ENCODE measurements at places on chromosomes 4 and X. TPM values are rescaled to one million over a fixed set of nuclear protein-coding genes. Genes with fewer than 3 reads are reported as not detected.

F8A3 gene
- total RNA-seq, result 15.7 TPM

ODAPH gene
- not detected for total RNA-seq

MAGEB17 gene
- not detected for total RNA-seq

KIAA1210 gene
- total RNA-seq, result not detected

- no peak for DNase-seq
Observed at GRCh38 chrX:65017451-65017850, 41.2 kb upstream of the ZC4H2 start.

DNA sequence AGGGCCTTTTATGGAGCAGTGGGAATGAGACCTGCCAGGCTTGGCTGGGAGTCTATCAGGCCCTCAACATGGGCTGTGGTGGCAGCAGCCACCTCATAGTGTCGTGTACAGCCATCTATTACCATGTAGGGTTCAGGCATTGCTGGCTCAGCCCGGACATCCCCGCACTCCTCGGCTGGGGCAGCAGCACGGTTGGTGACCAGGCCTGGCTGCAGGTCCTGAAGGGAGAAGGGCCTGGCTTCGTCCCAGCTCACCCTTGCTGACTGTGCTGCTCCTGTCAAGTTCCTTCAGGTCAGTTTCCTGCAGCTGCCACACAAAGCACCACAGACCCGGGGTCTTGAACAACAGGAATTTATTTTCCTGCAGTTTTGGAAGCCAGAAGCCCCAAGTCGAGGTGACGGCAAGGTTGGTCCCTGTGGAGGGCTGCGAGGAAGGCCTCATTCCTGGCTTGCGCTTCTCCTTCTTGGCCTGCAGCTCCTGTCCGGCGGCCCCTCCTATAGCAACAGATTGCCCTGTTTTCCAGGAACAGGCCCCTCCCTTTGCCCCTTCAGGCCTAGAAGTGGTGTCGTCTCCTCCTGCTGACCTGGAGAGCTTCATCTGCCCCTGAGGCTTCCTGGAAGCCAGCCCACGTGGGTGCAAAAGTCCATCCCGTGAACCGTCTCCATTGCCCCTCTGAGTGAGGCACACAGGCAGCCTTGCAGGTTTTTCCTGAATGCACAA lies 25.2 kb upstream of the SORCS2 start:
- no peak for DNase-seq

WDR44 gene
- 15.8 TPM for total RNA-seq

DNA sequence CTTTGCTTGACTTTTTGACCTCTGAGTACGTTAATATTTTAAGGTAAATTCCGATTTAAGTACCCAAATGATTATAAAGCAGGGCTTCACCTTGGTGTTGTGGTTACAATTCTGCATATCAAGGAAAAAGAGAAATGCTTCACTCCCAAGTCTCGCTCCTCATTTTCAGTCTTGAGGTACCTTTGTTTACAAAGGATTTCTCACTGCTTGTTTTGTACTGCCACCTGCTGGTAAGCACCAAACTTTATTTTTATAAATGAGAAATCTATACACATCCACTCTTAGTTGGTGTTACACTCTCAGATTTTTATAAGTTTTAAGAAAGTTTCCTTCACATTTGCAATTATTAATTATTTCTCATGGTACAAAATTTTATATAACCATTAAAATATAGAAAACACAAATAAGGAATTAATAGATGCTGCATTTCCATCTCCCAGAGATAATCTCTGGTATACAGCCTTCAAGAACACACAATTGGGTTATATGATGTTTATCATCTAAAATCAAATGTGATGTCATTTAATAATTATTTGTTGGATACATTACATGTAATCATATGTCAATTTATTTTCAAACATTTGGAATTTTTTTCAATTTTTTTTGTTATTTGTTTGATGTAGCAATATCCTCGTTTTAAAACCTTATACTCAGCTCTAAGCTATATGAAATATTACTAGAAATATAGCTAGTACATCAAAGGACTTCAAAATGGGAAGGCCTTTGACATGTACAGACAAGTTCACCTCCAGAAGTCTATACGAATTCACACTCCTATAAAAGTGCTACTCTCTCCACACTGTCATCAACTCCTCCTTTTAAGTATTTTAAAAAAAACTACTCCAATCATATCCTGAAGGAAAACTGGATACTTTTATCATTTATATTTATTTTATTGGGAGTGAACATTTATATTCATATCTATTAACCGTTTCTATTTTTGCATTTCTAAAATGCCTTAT lies 179.9 kb downstream of the KCNIP4 start:
- DNase-seq, result peak; percentile 38

- DNase-seq, result no peak
Observed at GRCh38 chr4:174595141-174595929, 73.0 kb upstream of the HPGD start.

DSPP gene
- total RNA-seq, result not detected

CPEB2 gene
- 7.3 TPM for total RNA-seq

ABCG2 gene
- total RNA-seq, result 0.44 TPM

GRCh38 chr4:67910585-67910905 lies 26.7 kb upstream of the TMPRSS11D start:
- DNase-seq, result no peak

- no peak for DNase-seq
Observed at GRCh38 chr4:47462799-47463234, 685 bp downstream of the COMMD8 start.

GRCh38 chr4:128166982-128167381 lies 105.9 kb downstream of the LARP1B start:
- DNase-seq, result no peak

Measured in Calu3 (cell line).